Activated CD4-positive, alpha-beta T cell treated with anti-CD3 and anti-CD28 coated beads, Interleukin-2, amount 50 U/mL, for 16 hours (primary cell): ENCODE measurements at places on chromosomes 2 and 18.

DNA sequence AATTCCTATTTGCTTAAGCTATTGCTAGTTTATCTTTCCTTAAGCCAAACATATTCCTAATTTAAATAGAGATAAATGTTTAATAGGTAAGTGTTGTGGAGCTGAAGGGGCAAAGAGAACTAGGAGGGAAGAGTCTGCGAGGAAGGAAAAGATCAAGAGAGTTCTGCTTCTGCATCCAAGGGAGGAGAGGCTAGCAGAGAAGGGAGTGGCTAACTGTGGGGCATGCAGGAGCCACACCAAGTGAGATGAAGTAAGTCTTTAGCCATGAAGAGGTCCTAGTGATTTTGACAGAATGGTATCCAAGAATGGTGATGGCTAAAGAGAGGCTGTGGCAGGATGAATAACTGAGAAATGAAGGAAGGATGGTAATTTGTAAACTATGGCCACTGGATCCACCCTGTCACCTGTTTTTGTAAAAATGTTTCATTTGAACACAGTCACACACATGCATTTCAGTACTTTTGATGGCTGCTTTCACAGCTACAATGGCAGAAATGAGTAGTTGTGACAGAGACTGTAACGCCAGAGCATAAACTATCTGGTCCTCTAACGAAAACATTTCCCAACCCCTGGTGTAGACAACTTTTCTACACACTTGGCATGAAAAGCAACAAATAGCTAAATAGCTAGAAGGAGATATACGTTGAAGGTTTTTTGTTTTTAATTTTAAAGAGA is 15.6 kb downstream of the TPGS2 start:
- no peak for DNase-seq

DNA sequence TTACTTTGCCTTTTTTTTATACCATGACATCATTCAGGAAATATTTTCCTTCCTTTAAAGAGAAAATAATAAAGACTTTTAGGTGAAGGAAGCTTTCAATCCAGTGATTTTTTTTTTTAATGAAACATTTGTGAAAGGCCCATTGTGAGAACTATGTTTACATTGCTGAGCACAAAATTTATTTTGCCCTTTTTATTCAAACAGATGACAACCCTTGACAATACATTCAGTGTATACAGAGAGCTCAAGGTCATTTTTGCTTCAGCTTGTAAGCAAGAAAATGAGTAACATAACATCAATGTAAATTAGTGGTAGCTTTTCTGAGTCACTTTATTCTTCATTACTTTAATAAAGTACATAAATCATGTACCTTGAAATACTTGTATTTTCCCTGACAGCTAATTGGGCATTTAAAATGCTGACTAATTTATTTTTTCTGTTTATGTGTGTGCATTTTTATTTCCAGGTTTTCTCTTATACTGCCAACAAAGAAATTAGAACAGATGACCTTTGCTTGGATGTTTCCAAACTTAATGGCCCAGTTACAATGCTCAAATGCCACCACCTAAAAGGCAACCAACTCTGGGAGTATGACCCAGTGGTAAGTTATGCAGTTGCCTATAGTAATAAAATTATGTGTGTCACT is 121.6 kb downstream of the GALNT1 start:
- no peak for DNase-seq

- no peak for DNase-seq
Observed at GRCh38 chr2:203126996-203127395, 111.8 kb upstream of the CYP20A1 start.

DNA sequence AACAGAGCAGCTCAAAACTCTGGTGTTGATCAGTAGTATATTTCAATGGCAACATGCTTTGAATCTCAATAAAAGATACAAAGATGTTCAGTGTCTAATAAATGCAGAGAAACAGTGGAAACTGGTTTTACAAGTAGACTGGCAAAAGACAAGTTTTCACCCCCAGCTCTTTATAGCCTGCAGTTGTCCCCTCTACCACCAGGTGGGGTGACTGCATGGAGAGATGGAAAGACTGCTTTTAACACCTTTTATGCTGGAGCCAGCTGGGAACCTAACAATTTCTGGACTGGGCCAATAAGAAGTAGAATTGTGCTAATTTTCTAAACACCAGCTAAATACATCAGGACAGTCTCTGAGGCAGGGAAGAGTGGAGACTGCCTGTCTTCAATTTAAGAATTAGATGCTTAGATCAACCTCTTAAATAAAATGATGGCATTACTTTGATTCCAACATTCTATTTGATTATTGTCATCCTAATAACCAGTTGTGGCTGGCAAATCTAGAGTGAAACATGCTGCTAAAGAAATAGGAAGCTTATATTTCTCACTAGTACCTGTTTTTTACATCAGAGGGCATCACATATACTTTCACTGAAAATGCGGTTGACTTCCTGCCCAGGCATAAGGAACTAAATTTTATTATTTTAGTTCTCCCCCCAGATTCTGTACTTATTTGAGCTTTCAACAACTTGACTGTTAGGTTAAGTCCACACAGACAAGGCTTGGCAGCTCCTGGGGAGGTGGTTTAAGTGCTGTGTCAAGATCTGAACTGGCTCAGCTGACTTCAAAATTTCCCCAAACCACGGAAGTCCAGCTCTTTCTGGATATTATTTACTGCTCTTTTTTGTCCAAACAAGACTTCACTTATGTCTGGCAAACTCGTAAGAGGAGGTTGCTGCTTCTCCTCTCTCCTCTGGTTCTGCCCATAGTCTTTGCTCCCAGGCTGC is 140.5 kb downstream of the TPGS2 start:
- DNase-seq, result peak; percentile 58

- DNase-seq, result no peak
Observed at GRCh38 chr2:133421516-133422324, 146.5 kb downstream of the NCKAP5 start.
